ENCODE measurements at places on chromosomes 4 and X.

GRCh38 chrX:129744861-129745321, 6.1 kb downstream of the XPNPEP2 start:
- no peak for DNase-seq

DNA sequence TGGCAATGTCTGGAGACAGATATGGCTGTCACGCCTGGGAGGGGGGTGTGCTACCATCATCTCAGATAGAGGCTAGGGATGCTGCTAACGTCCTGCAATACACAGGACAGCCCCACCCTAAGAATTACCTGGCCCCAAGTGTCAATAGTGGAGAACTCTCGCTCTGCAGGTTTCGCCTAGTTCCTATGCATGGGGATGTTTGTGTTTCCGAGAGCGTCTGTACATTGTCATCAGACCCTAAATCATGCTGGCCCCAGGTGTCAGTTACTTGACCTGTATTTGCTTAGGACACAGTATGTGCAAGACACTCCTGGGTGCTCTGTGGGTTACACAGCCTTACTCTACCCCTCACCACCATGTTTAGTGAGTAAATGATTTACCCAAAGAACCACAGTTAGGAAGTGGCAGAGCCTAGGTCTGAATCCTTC, 90.8 kb downstream of the AFF1 start:
- no peak for DNase-seq

- no peak for DNase-seq
Observed at GRCh38 chr4:155271557-155271956, 63.1 kb downstream of the NPY2R start.

DNA sequence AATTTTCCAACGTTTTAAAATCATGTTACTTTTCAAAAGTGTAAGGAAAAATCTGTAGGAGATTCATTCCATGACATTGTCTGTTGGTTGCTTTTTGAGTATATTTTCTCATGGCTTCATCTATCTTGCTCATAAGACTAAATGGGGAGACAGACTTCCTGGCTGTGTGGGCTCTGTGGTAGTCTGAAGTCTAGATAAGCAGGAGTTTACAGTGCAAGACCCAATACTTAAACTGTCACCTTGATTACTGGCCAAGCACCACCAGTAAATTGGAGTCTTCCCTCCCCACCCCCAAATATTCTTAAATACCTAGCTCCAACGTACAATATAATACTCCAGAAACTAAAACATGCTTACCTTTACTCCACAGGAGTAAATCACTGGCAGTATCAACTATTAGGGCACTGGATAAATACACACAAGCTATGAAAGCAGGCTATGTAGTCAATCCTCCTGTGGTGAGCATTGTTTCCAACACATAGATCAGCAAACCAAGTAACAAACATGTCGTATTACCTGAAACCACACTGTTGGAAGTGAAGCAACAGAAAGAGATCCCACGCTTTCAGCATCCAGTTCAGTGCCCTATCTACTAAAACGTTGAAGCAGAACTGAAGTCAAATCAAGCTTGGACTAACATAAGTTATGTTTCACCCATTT, 6.2 kb downstream of the HNRNPD start:
- DNase-seq = no peak

DNA sequence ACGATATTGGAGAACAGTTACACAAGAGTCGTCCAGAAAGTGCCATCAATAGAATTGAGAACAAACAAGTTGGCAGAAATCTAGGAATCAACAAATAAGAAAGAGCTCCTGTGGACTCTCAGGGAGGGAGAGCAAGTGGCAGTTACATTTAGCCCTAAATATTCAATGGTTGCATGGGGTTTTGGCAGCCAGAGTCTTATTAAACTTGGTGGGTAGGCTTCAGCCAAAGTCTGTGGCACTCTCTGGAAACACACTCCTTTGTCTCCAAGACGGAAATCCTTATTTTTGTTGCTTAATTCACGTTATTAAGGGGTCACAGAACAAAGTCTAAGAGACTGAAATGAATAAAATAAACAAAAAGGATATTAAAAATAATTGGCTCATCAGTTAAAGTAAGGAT, 742.2 kb upstream of the ATOH1 start:
- DNase-seq = no peak

DNA sequence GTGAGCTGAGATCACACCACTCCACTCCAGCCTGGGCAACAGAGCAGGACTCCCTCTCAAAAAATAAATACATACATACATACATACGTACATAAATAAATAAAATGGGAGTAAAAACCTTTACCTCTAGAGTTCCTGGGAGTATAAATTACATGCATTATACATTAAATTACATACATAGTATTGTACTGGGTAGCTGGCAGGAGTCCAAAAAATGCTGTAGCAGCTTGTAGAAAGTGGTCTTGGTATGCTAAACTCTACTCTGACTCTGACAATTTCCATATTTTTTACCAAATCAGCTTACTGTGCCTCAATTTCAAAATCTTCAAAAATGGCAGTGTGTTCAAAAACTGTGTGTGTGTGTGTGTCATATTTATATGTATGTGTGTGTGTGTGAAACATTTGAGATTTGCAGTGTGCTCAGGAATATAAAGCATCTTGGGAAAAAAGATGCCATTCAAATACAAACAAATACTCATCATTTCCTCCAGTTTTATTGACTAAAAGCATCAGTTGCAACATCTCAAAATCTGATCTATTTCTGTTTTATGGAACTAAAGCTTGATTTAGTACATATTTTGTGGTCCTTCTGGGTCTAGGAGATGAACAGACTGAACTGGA, 171.7 kb downstream of the SHROOM3 start:
- DNase-seq = no peak

DNA sequence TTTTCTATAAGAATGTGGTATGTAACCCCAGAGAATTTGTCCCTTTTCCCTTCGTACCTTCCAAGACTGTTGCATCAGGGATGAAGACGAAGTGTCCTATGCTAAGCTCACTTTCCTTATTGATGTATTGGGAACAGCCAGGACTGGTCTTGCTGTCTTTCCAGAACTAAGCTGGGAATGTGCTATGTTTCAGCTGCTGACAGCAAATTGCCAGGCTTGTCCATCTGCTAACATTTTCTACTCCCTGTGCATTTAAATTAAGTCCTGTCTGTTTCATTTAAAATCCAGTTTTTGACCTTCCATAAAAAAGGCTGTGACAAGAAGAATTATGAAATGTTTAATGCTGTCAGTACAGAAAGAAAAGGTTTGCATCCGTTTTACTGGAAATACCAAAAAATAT, 87.9 kb downstream of the ATP10D start:
- DNase-seq = no peak
